ENCODE measurements at places on chromosomes 5 and 9.

DNA sequence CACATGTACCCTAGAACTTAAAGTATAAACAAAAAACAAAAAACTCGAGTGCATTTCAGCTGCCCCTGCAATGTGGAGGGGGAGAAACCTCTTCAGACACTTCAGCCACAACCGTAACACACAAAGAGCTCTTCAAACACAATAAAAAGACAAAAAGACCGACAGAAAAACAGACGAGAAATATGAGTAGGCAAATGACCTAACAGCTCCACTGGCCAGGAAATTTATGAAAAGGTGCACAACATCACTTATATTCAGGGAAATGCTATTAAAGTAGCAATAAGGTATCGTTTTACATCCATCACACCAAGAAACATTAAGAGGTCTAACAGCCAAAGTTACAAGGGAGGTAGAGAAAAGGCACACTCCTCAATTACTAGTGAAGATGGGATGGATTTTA, 6.2 kb downstream of the ZBED3 start:
- no peak for DNase-seq

GRCh38 chr9:132488626-132489025, 78.6 kb downstream of the CFAP77 start:
- no peak for DNase-seq

DNA sequence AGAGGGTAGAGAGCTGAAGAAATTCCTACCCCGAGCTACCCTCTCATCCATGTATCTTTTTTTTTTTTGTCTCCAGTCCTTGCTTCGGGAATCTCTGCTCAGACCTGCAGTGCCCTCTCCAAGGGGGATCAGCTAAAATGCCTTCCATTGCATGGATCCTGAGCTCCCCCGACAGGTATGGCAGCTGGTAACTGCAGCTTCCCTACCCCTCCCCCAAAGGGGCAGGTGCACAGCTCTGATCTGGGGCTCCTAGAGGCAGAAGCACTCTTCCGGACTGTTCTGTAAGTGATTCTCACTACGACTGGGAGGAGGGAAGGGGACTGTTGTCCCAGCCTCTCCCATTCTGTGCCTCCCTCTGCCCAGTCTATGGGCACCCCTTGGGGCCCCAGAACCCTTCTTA, 169.6 kb downstream of the MELK start:
- DNase-seq: no peak

DNA sequence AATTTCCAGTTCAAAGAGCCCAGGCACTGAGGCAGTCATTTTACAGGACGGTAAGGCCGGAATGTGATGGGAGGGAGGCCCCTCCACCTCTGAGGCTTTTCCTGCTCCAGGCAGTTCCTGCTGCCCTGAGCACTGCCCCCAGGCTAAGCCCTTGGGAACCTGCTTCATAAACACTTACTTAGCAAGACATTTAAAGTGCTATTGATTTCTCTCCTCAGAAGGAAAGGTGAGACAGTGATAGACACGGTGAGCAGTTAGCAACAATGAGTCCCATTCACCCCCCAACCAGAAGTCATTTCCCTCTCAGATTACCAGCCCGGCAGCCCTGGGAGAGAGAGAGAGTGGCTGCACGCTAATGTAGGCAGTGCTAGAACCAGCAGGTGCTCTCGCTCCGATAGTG, 462.5 kb downstream of the SPOCK1 start:
- no peak for DNase-seq

- DNase-seq: no peak
Observed at GRCh38 chr9:37311938-37312708, 110.4 kb upstream of the GRHPR start.

GRCh38 chr9:101620452-101620851, 25.7 kb upstream of the PPP3R2 start:
- no peak for DNase-seq

DNA sequence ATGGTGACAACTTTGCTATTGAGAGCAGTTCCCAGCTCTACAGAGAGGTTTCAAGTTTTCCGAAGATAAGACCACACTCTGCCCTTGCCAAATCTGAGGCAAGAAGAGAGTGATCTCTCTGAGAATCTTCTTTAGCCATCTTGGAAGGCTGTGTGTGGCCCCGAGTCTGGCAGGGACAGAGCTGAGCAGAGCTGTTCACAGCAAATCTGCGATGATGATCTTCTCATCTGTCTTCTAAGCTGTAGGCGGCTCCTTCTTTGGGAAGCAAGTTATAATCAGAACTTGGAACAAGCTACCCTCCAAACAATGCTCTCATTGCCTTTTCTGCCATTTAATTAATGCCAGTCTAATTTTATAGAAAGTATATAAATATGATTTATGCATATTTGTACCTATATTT, 379.0 kb upstream of the MEF2C start:
- no peak for DNase-seq

DNA sequence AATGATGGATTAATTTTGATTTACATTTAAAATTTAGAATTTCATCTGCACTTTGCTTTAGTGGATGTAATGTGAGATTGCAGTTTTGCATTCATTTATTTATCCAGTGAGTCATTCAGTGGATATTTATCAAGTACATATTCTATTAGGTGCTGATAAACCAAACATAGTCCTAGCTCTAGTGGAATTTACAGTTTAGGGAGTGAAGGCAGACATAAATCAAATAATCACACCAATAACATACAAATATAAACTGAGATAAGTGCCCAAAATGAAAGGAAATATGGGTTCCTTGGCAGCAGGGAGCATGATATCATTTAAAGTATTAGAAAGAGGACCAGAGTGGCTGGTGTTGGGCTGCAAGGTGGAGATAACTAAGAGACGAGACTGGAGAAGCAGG, 14.7 kb upstream of the NIPBL start:
- no peak for DNase-seq

DNA sequence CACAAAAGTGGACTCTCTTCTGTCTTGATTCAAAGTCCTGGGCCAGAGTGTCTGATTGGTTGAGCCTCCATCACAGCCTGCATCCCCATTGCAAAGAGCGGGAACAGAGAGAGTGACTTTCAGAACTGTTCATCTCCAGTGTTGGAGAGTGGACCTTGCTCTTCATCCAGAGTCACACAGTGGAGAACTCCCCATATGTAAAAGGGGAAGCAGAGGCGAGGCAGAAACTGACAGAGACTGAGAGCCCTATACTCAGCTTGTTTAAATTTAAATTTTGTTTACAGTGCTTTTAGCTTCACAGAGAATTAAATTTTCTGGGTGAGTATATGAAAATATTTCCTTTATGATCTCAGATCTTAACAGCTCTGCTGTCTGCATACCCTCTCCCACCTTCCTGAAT, 70.0 kb upstream of the SSBP2 start:
- no peak for DNase-seq

DNA sequence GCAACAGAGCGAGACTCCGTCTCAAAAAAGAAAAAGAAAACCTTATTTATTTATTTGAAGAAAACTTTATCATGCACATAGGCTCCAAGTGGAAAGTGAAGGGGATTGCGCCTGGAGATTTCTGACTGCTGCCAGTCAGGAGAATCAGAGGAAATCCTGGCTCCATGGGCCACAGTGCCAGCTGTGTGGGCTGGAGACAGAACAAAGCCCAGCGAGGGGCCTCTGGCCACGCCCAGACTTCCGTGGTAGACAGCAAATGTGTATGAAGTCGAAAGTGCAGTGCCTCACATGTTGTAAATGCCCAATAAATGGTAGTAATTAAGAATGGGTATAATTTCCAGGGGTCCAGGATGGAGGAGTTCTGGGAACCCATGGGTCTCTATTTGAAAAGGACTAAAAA, 75.8 kb upstream of the WWC1 start:
- no peak for DNase-seq

DNA sequence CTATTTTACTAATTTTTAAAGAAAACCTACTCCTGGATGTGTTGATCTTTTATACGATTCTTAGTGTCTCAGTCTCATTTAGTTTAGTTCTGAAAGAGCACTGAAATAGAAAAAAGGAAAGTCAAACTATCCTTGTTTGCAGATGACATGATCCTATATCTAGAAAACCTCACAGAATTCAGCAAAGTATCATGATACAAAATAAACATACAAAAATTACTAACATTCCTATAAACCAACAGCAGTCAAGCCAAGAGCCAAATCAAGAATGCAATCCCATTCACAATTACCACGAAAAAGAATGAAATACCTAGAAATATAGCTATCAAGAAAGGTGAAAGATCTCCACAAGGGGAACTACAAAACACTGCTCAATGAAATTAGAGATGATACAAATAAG, 225.8 kb upstream of the CDH18 start:
- no peak for DNase-seq

- DNase-seq: no peak
Observed at GRCh38 chr5:82656341-82656761, 378.2 kb upstream of the RPS23 start.

DNA sequence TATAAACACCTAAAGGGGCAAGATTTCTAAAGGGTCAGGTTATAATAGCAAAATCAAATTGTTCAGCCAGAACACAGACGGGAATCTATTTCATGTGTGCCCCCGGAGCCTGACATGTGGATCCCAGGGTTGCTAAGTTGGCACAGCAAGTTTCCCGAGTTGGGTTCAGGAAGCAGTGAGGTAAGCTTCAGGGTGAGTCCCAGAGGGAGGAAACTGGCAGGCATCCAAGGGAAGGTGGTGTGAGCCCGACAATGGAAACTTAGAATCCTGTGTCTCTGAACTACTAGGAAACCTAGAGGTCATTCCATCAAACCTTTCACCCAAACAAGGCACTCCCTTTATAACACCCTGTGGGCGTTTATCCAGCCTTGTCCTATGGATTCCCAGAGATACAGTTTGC, 98.4 kb downstream of the ADRB2 start:
- DNase-seq: no peak

DNA sequence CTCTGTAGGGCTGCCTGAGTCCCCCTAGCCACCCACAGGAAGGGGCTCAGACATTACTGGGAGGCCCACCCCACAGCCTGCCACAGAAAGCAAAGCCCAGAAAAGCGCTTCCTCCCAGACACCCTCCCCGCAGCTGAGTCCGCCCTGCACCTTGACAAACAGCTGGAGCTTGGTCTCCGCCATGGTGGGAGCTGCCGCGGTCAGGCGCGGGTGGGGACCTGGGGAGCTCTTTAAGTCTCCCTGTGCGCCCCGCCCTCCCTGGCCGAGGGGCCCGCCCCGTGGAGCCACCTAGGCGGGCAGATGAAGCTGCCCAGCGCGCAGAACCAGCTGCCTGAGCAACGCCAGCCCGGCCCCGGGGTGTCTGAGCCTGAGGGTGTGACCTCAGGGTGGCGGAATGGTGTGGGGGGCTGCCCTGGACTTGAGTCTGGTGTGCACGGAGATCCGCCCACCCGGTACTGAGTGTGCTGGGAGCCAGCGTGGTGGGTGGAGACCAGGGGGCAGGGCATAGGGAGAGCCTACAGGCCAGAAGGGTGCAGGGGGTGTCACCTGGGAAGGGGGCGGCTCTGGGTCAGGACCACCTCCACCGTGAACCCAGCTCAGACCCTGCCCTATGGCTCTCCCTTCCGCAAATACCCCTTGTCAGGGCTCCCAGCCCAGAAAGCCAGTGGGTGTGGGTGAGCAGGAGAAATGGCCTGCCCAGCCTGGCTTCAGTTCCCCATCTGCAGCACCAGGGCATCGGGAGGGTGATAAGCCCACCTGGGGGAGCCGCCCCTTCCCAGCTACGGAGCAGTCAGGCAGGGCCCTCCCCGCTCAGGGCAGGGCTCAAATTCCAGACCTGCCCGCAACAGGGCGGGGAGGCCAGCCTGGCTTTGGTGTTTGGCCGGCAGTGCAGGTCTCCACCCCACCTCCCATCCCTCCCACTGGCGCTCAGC, at the start of gene CLIC3:
Gene CLIC3, minus strand, starts transcription at position 208 of the 932 bp plus-strand sequence. Its CDS starts 25 bp downstream, at position 183.
- no peak for DNase-seq

- DNase-seq: no peak
Observed at GRCh38 chr9:13814647-13815400, 499.1 kb downstream of the NFIB start.

GRCh38 chr9:35658137-35658967, at the start of gene CCDC107:
Gene CCDC107, plus strand, starts transcription at chr9:35658292. Its CDS starts 88 bp downstream, at chr9:35658380.
- DNase-seq: no peak

- DNase-seq: no peak
Observed at GRCh38 chr5:82413302-82414040, 135.3 kb upstream of the RPS23 start.

DNA sequence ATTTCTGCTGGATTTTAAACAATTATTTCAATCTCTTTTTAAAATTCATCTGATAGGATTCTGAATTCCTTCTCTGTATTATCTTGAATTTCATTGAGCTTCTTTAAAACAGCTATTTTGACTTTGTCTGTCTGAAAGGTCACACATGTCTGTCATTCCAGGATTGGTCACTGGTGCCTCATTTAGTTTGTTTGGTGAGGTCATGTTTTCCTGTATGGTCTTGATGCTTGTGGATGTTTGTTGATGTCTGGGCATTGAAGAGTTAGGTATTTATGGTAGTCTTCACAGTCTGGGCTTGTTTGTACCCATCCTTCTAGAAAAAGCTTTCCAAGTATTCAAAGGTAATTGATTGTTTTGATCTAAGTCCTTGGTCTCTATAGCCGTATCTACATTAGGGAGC, 39.1 kb downstream of the DENND4C start:
- no peak for DNase-seq

DNA sequence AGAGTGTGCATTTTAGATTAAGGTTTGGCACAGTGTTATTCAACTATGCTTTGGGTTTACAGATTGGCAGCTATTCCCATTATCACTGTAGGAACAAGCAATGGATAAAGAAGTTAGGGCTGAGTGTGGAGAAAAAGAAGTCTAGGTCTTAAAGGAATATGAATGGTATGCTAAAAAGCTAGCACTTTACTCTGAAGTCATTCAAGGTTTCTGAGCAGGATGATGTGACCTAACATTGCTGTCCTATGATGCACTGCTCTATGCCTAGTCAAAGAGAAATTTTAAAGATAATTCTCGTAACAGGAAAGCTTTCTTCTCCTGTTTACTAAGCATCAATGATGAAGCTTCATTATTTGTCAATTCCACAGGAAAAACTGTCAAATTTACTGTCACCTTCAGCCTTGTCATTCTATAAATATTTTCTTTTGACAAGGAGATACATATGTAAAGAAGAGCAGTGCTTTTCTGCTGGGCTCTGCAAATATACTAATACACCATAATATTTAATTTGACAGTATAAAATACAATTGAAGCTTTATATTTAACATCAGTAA, 476.1 kb upstream of the PTPRD start:
- DNase-seq: no peak

GRCh38 chr5:89065919-89066318, 182.9 kb upstream of the MEF2C start:
- no peak for DNase-seq

GRCh38 chr5:180644129-180644824, 5.1 kb downstream of the FLT4 start:
- DNase-seq: no peak

All from Panc1 (cell line).